ENCODE measurements at places on chromosomes 6 and 20. TPM values are rescaled to one million over a fixed set of nuclear protein-coding genes. Genes with fewer than 3 reads are reported as not detected.

Gene PTPRT
- total RNA-seq: not detected

Gene POU3F2
- total RNA-seq: 4.4 TPM

Gene FRMD1
- 13.1 TPM for total RNA-seq

Gene BPIFB2
- not detected for total RNA-seq

Gene BMP2
- 20.4 TPM for total RNA-seq

Gene CCN2
- total RNA-seq: 362 TPM

Gene TSHZ2
- total RNA-seq: 33.7 TPM

GRCh38 chr20:8228315-8228714 is 96.2 kb downstream of the PLCB1 start:
- DNase-seq: no peak

GRCh38 chr20:32792731-32793458 is 26.9 kb upstream of the MAPRE1 start:
- DNase-seq: no peak

DNA sequence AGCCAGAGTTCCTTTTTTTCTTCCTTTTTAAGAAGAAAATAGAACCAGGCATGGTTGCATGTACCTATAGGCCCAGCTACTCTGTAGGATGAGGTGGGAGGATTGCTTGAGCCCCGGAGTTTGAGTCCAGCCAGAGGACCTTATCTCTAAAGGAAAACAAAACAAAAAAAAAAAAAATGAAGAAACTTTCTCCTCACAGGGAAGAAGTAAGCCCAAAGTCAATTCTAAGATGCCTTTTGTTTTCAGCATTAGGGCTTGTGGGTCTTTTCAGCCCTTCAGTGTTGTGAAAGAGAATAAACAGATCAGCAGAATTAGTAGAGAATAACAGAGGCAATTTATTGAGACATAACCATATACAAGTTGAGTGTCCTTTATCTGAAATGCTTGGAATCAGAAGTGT is 26.8 kb downstream of the ZNF451 start:
- no peak for DNase-seq

DNA sequence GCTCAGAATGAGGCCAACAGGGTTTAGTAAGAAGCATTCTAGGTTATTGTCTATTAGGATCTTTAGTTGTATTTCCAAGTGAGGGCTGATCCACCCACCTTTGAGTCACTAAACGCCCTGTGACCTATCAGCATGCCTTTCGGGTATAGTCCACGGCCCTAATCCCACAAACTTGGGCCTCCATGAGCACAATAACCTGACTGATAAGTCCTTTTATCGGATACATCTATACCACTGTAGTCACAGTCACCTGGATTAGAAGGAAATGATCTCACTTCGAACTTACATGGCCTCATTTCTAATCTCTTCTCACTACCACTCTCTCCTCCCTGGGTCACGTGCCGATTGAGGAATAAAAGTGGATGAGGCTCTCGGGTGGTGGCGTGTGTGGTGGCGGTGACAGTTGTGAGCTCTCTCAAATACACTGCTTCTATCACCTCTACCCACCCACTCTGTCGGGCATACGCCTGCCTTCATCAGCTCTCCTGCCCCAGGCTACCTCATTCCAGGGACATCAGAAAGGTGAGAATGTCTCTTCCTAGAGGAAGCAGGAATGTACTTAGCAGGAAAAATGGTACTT is 65.2 kb downstream of the TRAM2 start:
- no peak for DNase-seq

GRCh38 chr6:163804991-163805390 is 390.5 kb downstream of the QKI start:
- no peak for DNase-seq

DNA sequence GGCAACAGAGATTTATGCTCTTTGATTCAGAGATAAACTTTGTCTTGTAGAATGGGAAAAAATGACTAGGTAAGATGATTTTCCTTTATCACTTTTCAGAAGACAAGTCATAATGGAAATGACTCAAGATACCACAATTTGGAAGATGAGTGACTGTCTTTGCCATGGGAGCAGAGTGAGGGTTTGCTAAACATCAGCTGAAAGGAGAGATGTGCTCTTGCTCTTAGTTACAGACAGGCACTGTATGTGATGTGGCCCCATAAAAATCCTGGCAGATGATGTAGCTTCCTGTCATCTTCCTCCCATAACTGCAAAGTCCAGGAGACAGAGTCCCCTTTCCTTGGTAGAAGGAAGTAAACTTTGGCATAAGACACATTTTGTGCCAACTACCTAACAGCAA is 47.6 kb downstream of the BACH2 start:
- DNase-seq: no peak

GRCh38 chr6:35601331-35602132 is 87.2 kb downstream of the FKBP5 start:
- DNase-seq: peak; percentile 87

DNA sequence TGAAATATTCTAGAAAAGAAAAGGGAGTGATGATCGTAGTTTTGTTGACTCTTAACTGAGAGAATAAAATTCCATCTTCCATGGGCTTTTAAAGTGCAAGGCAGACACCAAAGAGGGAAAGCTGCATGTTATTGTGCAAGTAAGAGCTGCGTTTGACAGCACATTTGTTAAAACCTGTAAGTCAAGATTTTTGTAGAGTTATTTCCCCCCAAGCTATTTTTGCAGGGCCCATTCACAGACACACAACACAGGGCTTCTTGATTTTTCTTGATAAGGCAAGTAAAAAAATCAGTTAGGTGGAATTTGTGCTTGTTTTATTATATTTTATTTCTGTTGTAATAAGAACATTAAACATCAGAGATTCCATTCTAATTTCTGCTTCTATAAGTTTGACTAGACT is 13.8 kb downstream of the CFAP206 start:
- DNase-seq: no peak

DNA sequence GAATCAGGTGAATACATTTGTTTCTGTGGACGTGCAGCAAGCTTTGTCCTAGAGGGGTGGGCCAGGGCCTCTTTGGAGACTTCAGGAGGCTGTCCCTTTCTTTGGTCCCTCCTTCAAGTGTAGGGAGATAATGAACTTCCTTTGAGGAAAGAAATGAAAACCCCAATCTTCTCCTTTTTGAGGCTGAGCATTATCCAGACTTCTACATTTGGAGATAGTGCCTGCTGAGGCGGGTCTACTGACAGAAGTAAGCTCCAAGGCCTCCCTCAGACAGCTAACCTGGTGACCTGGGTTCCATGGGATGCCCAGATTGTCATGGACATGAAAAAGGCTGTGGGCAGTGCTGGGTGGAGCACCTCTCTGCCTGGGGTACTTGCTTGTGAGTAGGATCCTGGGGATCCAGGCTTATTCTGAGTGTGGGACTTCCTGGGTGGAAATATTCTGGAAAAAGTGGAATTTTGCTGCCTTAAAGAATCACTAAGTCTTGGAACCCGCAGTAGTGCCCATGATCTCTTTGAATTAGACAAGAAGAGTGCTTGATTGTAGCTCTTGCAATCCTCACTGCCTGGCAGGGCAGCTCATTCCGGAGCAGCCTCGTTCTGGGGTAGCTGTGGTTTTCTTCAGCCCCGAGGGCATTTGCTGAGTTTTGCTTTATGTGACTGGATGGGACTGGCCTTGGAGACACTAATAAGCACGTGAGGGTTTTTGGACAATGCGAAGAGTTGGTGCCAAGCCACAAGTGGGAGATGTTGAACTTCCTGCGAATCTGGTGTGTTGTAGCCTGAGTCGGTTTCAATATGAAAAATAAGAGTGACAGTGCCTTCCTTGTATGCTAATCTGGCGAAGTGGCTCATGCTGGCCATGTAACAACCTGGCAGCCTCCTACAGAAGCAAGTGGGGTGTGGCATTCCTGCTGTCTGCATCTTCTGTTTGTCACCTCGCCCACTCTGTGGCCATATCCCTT is 28.1 kb downstream of the SNRNP48 start:
- DNase-seq: peak; percentile 65

DNA sequence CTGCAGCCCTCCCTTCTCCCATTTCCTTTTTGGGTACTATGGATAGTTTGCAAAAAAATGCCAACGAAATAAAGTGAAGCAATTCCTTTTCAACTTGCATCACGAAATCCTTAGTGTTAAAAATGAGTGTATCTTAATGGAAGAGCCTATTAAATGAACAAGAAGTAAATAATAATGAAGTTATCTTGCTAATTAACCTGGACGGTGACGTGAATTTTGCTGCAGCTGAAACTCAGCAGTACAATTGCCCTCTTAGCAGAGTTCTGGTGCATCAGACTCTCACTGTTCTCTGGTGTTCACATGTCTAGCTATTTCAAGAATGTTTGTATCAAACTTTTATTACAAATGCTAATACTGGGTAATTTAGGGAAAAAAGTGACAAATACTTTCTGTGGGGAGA is 119.7 kb upstream of the HDAC2 start:
- DNase-seq: no peak

DNA sequence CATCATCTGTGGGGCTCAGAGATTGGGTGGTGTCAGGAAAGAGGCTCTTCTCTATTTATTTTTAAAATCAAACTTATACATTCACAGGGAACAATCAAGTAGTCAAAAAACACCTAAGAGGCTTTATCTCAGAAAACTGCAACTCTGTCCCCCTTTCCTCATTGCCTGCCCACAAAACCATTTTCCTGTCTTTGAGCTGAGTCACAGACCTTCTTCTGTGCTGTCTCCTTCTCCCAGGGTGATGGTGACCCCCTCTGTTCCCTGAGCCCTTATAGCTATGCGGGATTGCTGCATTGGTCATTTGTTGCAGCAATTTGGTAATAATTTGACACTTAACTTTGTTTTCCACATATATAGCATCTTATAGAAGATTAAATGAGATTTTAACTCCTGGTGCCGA is 195.2 kb upstream of the PROKR2 start:
- no peak for DNase-seq

DNA sequence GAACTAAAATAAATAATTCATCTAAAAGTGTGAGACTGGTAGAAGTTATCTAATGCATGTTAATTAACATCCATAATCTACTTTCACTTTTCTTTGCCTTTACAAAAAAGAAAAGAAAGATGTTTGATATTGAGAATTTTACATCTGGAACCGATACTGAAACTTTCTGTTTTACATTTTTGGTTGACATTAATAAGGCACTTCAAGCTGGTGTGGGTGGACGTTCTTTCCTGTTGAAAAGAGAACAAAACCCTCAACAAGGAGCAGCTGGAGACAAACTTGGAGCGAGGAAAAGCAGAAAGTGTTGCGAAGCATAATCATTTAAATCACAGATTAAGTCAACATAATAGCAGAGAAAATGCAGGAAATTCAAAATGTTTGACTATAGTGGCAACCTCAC is 575.2 kb upstream of the ADGRB3 start:
- no peak for DNase-seq

DNA sequence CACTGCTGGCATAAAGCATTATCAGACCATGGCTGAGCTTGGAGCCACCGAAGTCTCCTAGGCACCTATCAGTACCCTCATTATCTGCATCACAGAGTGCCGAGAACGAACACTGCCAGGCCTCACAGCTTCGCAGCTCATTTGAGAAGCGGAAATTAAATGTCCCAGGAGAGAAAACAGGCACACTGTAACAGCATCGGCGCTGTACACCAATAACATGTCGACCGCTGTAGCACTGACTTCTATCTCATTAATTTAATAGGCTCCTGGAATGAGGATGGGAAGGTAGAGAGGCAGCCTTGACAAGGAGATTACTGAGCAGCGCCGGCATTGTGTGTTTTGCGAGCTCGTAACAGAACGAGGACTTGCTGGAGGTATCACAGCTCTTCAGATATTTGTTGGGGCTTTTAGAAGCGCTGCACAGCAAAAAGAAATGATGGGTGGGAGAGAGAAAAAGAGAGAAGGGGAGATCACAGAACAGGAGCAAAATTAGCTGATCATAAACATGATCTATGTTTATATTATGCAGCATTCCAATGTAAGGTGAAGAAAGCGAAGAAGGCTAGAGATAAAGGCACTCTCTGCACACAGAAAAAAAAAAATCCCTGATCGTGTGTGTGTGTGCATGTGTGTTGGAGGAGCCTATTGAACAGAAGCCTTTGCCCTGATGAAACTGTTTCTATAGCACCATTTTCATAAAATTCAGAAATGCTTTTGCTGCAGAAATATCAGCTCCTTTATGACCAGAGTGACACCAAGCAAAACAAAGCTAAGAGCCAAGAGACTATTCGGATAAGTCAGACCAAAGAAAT is 29.2 kb downstream of the ID4 start:
- DNase-seq: no peak

GRCh38 chr6:161079566-161080262 is 88.1 kb downstream of the MAP3K4 start:
- no peak for DNase-seq

- no peak for DNase-seq
These were observed 21.2 kb downstream of the ROMO1 start for GRCh38 chr20:35720165-35721123.

DNA sequence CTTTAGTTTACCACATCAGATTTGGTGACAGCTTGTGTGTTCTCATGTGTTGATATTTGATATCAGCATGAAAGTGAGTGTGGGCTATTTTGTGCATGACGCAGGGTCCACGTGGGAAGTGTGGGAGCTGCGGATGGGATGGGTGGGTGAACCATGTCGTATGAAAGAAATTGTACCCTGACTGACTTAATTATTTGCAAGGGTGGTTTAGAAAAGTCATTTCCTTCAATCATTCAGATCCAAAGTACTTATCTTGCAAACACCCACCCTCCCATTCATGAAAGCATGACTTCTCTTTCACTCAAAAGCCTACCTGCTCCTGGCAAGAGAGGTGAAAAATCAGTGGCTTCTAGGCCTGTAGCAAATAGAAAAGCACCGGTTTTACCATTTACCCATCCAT is 91.8 kb upstream of the BACH2 start:
- DNase-seq: no peak

- peak; percentile 35 for DNase-seq
These were observed 99.3 kb downstream of the PRND start for GRCh38 chr20:4820806-4821518.

DNA sequence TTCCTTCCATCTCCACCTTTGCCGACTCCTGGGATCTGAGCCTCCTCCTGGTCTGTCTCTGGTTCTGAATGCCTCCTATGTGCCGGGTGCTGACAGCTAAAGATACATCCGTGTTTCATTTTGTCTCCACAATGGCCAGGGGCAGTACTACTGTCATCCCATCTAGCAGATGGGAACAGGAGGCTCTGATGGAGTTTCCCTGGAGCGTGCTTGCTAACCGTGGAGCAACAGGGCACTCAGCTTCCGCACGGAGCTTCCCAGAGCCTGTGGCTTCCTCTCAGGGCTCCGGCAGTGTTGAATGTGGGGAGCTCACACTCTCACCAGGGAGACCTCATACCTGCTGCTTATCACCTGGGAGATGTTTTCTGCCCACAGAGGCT is 11.9 kb upstream of the NPBWR2 start:
- no peak for DNase-seq

GRCh38 chr6:126640356-126640755 is 300.4 kb downstream of the CENPW start:
- DNase-seq: no peak
